ENCODE measurements at places on chromosomes 11 and 22. TPM values are rescaled to one million over a fixed set of nuclear protein-coding genes. Genes with fewer than 3 reads are reported as not detected.

DNA sequence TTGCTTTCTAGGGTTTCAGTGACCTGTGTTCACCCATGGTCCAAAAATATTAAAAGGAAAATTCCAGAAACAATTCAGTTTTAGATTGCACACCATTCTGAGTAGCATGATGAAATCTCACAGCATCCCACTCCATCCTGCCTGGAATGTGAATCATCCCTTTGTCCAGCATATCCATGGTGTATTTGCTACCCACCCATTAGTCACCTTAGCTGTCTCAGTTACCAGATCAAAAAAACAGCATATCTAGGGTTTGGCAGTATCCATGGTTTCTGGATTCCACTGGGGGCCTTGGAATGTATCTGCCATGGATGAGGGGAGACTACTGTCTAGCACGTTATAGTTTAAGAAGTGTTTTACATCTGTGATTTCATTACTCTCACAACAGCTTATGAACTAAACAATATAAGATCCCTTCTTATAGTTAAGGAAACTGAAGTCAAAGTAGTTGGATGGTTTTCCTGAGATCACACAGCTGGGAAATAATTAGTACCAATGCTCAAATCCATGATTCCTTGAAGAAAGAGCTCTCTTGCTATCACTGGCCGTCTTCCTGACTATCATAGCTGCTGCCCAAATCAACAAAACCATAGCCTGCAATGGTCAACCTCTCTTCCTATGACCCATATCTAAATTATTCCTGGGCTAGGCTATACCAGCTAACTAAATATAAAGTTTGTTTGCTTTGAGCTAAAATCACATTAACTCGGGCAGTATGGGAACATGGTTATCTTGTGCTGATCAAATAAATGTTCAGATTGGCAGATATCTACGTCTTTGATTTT is 122.6 kb downstream of the MICAL2 start:
- peak; percentile 64 for DNase-seq

GRCh38 chr11:24872651-24873311 is 375.9 kb downstream of the LUZP2 start:
- DNase-seq: no peak

DNA sequence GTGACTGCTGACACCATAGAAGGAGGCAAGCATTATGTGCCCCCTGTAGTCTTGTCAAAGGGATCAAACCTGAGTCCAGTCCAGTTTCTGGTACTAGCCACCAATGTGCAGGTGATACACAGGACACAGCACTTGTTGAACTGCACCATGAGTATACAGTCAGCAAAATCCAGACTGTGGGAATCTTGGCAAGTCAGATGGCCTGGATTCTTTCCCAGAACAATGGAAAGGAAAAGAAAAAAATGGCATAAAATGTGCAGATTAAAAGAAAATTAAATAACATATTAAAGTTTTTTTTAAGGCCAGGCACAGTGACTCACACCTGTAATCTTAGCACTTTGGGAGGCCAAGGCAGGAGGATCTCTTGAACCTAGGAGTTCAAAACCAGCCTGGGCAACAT is 16.8 kb downstream of the CRY2 start:
- DNase-seq: no peak

GRCh38 chr11:1559111-1559951 is 12.7 kb downstream of the DUSP8 start:
- DNase-seq: peak; percentile 51

- no peak for DNase-seq
Observed at GRCh38 chr22:30308518-30309230, 18.1 kb downstream of the TBC1D10A start.

GRCh38 chr22:20095521-20095920 is 15.5 kb downstream of the DGCR8 start:
- no peak for DNase-seq

DNA sequence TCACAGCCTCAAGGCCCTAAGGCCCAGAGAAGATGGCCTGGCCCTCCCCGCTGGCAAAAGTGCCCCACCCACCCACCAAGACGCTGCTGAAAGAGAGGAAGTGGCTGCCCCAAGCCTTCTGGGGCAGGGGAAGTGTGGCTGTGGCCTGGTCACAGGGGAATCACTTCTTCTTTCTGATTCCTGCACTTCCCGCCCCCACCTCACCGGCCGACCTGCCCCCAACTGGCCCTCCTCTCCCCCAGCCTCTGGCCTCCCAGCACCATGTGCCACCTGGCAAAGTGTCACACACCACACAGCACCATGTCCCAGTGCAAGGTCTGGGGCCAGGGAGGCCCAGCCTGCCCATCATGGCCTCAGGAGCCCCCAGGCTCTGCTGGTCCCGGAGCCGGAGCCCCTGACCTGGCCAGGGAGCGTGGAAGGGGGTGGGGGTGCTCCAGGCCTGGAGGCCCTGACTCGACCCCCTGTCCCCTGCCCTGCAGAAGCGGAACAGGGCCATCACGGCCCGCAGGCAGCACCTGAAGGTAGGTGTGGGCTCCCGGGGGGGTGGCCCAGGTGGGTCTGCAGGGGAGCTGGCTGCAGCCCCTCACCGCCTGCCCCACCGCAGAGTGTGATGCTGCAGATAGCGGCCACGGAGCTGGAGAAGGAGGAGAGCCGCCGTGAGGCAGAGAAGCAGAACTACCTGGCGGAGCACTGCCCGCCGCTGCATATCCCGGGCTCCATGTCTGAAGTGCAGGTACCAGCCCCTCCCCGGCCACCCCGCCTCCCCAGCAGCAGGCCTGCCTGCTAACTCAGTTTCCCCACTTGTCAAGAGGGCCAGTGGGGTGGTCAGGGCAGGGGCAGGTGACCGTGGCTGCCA is 1.4 kb downstream of the TNNI2 start:
- no peak for DNase-seq

- no peak for DNase-seq
Observed at GRCh38 chr22:21639359-21639758, 2.7 kb upstream of the SDF2L1 start.

DNA sequence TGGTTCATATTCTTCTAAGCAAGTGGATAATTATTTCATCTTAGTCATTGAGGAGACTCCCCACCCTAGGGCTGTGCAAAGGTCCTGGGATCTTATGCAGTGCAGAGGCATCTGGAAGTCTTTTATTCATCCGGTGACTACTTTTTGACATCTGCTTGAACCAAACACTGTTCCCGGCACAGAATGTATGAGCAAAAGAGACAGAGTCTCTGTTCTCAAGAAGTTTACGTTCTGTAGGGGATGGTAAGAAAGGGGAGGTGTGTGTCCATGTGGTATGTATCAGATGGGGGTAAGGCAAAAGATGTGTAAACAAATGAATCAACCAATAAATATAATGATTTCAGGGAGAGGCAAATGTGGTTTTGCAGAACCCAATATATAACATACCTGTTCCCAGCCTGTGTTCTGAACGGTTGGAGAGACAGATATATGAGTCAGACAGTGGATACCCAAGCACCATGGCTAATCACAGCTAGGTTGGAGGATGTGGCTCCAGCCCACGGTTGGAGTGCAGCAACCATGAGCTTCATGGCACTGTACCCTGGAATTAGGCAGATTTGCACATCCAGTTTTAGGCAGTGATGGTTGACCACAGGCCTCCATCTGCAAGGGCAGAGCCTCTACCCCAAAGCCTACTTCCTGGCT is 75.1 kb upstream of the CADM1 start:
- DNase-seq: no peak

GTSE1 gene
- total RNA-seq: 35.8 TPM

SMC1B gene
- not detected for total RNA-seq
